Midbrain (tissue), 1 donor: ENCODE measurements at places on chromosomes 12 and 14.

GRCh38 chr12:28340261-28341045 lies 150.2 kb downstream of the CCDC91 start:
- no peak for DNase-seq

DNA sequence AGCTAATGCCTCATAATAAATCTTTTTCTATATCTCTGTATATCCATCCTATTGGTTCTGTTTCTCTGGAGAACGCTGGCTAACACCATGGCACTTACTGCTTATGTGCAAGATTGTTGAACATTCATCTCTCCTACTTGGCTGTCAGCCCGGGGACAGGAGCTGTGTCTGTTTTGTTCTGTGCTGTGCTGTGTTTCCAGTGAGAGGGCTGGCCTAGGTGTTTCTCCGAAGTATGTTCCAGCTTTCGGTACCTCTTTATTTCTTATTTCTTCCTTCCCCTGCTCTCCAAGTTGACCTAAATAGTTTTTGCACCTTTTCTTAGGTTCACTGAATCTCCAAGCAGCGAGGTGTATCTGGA lies 18.8 kb upstream of the NR4A1 start:
- peak; percentile 72 for DNase-seq

GRCh38 chr14:23379366-23380196 lies 2.7 kb downstream of the CMTM5 start:
- DNase-seq = peak; percentile 37

GRCh38 chr12:104263580-104264358 lies 39.8 kb upstream of the EID3 start:
- no peak for DNase-seq

DNA sequence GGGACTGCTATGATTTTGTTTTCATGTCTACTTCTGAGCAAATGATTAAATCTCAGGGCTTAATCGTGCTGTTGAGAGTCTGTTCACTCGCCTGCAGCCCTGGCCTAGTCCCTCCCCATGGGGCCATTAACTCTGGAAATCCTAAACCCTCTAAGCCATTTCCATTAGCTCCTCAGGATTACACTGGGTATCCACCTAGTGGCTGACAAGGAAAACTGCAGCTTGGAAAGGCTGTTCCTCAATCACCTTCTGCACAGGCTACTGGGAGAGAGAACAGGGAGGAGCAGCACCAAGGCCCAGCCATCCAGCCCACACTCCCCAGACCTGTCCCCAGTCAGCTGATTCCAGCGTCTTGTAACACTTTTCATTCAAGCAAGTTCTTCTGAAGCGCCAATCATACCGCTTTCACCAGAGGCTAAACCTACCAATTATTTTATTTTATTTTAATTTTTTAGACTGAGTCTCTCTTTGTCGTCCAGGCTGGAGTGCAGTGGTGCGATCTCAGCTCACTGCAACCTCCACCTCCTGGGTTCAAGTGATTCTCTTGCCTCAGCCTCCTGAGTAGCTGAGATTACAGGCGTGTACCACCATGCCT lies 48.7 kb downstream of the NEUROD4 start:
- peak; percentile 3 for DNase-seq

DNA sequence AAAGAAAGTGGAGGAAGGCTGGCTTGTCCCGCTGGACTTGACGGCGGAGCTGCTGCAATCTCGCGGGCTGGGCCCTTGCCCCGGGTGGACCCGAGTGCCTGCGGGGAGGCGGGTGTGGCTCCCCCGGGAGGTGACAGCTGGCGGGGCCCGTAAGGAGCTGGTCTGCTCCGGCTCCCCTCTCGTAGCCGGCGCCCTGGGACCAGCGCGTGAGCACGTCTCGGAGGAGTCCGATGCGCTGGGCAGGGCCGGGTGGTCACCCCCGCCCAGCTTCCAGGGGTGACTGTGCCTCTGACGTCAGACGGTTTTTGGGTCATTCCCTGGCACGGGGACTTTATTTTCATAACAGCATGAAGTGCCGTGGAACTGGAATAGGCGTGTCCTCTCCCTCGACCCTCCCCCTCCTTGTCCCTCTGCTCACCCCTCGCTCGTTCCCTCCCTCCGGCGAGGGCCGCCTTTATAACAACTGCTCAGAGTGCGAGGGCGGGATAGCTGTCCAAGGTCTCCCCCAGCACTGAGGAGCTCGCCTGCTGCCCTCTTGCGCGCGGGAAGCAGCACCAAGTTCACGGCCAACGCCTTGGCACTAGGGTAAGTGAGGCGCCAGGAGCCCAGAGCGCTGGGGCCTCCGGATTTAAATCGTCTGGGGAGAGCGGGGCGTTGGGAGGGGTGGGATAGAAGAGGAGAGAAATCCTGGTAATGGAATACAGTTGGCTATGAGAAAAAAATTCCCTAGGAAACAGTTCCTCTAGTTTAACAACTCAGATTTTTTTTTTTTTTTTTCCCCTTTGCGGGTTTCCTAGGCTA lies at the start of gene GPRC5A:
TSS of gene GPRC5A (plus strand) at position 483 of the 801 bp plus-strand sequence. CDS start 16,688 bp downstream, outside the sequence.
- DNase-seq = peak; percentile 28

- DNase-seq = no peak
Observed at GRCh38 chr14:84477996-84478395, 1051.9 kb upstream of the FLRT2 start.

DNA sequence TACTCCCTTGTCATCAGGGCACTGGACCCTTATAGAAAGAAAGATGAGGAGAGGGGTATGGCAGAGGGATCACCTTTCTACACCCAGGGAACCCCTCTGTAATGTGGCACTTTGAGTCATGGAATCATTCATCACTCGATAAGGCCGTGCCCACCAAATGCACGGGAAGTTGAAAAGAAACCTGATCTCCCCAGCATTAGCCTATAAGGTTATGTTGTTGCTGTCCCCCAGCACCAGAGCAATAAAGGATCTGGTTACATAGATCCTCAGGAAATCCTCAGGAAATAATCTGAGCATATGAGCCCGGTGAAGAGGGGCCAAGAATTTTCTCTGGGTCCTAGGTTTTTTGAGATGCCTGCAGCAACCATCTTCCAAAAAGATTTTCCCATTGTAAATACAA lies 148.8 kb upstream of the CRY1 start:
- no peak for DNase-seq

- no peak for DNase-seq
Observed at GRCh38 chr12:42326541-42327226, 717 bp downstream of the PPHLN1 start.

GRCh38 chr12:119772431-119772830 lies 104.5 kb downstream of the PRKAB1 start:
- no peak for DNase-seq

DNA sequence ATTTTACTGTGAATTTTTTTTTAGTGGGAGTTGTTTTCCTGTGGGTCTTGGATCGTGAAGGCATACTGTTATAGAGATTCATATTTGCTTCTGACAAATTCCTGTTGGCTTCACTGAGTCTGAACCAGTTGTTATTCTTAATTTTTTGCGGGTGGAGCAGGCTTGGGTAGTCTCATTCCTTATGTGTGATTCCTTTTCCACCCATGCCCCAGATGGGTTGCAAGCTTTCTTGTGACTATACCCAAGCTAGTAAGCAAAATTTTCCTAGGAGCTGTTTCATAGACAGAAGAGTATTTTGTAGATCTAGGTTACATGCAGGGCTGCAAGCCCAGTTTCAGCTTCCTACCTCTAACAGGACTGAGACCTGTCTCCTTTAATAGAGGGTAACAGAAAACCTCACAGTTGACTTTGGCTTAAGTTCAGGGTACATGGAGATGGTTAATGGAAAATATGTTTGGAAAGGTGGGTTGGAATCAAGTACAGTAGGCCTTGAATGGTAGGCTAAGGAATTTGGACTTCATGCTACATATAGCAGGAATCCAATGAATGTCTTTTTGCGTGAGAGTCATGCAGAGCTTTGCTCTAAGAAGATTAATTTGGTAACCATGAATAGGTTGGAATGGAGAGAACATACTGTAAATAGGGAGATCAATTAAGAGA lies 29.0 kb downstream of the TRMT5 start:
- no peak for DNase-seq

GRCh38 chr12:9043766-9044165 lies 54.4 kb downstream of the KLRG1 start:
- no peak for DNase-seq

GRCh38 chr14:73287071-73287470 lies 49.8 kb downstream of the PAPLN start:
- no peak for DNase-seq

DNA sequence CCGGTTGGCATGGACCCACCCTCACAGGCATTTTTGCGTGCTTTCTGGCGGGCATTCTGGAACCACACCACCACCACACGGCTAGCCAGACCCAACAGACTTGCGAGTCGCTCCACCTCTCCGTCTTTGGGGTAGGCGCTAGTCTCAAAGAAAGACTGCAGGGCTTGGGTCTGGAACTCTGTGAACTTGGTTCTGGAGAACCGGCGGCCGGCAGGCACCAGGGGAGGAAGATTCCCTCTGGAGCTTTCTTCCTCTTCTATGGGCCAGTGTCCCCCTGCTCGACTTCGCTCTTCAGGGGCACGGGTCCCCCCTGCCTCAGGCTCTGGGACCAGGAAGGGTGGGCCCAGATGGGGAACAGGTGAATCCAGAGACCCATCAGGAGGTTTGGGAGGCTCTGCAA lies 26.6 kb downstream of the ZFHX2 start:
- no peak for DNase-seq

- no peak for DNase-seq
Observed at GRCh38 chr12:74481078-74481477, 56.6 kb upstream of the ATXN7L3B start.

GRCh38 chr14:63737582-63738006 lies 9.7 kb upstream of the SGPP1 start:
- no peak for DNase-seq

- DNase-seq = no peak
Observed at GRCh38 chr14:54600717-54601109, 33.8 kb downstream of the SAMD4A start.

GRCh38 chr14:104580961-104581360 lies 1.4 kb downstream of the C14orf180 start:
- DNase-seq = no peak

GRCh38 chr14:101009531-101009930 lies 106.0 kb upstream of the RTL1 start:
- DNase-seq = no peak

DNA sequence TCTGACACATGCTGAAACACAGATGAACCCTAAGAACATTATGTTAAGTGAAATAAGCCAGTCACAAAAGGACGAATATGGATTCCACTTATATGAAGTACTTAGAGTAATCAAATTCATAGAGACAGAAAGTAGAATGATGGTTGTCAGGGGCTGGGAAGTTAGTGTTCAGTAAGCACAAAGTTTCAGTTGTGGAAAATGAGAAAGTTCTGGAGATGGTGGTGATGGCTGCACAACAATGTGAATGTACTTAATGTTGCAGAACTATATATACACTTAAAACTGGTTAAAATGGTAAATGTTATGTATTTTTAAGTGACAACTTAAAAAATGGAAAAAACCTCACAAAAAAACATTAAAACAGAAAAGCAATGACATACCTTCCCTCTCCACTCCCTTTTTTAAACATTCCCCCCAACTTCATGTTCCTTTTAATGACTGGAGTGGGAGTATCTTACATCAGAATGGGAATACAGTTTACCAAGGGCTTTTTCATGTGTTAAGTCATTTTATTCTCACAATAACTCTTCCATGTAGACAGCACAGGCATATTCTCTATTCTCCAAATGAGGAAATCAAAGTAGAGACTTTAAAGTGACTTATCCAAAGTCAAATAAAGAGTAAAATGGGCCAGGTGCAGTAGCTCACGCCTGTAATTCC lies 24.0 kb downstream of the BTBD7 start:
- DNase-seq = no peak

DNA sequence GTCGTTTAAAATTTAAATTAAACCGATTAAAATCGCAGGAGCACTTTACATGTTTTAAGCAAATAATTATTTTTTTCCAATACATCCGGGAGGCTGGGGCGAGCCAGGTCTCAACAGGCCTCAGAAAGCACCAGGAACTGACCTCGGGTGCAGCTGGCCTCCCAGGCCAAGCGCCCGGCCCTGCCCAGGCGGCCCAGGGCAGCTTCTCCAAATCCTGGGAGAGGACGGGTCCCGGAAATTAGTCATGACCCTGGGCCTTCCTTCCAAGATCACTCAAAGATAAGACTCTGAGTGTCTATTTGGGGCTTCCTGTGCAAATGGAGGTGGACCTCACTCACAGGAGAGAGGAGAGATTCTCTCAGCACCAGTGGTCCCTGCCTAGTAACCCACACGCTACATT lies 177.1 kb downstream of the BCL11B start:
- DNase-seq = no peak

GRCh38 chr12:45725631-45726602 lies 3.6 kb upstream of the ARID2 start:
- DNase-seq = peak; percentile 73

GRCh38 chr14:88232771-88233170 lies 90.3 kb downstream of the KCNK10 start:
- DNase-seq = no peak

- no peak for DNase-seq
Observed at GRCh38 chr12:31363416-31363809, 37.5 kb upstream of the SINHCAF start.

DNA sequence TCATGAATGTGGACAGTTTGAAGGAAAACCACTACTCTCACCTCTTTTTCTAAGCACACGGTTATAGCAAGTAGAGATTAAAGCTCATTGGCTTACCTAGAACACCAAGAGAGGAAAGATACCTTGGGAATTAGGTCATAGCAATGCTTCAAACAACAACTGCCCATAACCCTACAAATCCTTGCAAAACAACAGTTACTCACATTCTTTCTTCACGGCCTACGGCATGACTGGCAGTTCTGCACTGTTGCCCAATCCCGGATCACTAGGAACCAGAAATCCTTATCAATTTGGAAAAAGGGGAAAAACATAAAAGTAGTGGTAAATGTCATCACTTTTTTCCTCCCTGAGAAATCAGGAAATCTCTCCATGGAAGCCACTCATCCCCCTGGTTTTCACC lies 9.6 kb upstream of the ISM2 start:
- no peak for DNase-seq

DNA sequence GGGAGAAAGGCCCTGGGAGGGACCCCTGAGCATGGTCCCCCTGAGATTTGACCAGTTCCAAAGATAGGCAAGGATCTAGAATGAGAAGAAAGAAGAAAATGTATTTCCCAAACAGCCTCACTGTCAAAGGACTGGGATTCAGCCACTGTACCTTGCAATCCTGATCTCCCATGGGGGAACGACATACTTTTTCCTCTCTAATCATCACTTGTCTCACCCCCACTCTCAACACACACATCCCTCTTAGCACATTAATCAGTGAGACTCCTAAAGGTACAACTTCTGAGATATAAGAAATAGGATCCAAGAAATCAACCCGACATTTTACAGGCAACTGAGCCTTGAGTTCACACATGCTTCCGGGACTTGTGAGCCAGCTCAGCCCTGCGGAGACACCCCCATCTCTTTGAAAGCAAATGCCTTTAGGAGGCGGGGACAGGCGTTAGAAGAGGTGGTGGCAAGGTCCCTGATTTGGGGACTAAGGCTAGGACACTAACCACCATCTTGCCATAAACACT lies 1.4 kb downstream of the MAP3K9 start:
- no peak for DNase-seq

DNA sequence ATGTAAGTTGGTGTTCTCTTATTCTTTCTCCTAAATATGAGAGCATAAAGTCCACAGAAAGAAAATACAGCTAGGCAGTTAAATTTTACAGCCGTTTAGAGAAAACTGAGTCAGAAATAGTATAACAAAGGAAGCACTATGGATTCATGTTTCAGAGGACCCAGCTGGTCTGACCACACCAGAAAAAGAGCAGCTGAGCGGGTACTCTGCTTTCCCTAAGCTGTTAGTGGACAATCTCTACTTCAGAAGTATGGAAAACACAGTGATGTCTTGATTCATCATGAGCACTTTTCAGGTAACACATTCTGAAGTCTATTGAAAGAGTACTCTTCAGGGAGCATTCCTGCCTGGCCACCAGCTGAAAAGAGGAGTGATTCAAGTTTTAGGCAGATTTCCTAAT lies 12.4 kb downstream of the PPM1H start:
- peak; percentile 67 for DNase-seq

GRCh38 chr14:52227619-52228222 lies 39.8 kb upstream of the PTGDR start:
- DNase-seq = no peak
